ENCODE measurements at places on chromosomes 7 and 10.

DNA sequence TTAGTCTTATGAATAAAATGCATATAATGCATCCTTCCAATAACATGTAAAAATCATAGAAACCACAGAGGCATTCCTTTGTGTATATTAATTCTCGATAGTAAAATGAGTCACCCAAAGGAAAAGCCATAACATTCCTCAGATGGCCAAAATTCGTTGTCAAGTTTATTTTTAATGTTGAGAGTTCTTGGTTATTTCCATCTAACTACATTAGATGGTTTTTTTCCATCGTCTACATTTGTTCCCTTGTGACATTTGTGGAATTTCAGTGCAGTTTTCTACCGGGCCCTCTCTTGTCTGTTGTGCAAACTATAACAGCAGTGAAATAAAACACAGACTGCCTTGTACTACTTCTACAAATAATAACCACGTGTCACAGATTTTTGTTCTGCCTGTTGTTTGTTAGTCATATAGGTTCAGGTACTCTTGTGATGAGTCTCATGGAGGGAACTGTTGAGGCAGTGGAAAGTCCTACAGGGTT is 54.7 kb upstream of the CCAR1 start:
- DNase-seq, result no peak

GRCh38 chr10:53403688-53404087 is 631.1 kb upstream of the MBL2 start:
- DNase-seq, result no peak

- no peak for DNase-seq
These were observed 185.1 kb upstream of the KLF6 start for GRCh38 chr10:3969876-3970666.

- DNase-seq, result no peak
These were observed 118.8 kb downstream of the EBF3 start for GRCh38 chr10:129845111-129845753.

GRCh38 chr7:128876978-128877755 is 14.5 kb downstream of the ATP6V1F start:
- no peak for DNase-seq

- no peak for DNase-seq
These were observed 17.2 kb downstream of the WNT8B start for GRCh38 chr10:100480002-100480401.

DNA sequence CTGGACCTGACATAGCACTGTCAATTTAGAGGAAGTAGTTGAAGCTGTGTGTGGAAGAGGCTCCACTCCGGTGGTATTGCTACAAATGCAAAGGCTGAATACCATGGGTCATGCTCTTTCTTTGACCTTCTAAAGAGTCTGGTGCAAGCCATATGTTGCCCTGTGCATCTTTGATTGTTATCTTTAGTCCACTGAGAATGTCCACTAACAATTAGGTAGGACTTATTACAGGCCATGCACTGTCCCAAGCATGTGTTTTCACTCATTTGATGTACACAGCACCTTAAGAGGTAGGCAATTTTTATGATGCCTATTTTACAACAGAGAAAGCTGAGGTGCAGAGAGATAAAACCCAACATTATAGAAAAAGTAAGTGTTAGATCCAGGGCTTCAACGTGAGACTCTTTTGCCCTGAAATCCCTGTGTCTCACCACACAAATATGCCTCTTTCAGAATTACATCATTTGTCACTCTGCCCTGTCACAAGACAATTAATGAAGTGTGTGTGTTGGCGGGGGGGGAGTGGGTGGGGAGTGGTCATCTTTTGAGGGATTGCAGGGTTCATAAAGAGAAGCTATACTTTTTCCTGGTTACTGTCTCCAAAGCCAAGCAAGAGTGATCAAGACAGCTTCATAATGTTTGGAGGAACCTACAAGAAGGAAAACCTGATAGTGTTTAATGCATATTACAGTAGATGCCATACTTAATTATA is 637.6 kb upstream of the IGFBP3 start:
- no peak for DNase-seq

DNA sequence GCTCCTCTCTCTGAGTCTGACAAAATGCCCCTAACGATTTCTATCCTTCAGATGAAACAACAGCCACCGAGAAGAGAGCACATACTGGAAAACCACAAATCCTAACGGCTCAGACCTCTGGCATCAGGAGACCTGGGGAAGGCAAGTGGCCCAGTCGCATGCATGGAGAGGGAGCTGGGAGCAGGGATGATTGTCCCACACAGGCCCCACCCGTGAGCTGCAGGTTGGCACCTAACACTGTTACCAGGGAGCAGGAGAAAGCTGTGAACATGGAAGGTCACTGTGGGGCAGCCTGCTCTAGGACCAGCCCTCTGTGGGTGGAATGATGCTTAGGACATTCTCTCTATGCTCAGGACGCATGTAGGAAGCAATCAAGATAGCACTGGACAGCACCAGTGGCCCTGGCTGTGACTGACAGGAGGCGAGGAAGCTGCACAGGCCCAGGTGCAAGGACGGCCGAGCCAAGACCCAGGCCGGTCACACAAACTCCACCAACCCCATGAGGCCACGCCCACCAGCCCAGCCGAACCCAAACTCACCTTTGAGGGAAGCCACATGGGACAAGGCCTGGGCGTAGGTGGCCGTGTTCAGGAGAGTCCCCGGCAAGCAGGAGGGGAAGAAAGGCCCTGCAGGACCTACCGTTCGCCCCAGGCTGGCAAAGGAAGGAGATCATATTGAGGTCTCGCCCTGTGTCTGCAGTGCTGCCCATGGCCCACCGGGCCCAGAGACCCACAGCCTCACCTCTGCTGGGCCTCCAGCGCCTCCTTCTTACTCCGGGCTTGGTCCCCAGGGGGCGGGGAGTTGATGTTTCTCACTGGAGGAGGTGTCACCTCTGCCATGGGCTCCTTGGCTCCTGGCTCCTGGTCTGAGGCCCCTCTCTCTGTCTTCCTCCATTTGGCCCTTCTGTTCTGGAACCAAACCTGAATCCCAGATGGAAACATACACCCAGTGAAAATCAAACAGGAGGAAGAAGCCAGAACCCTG is 9.7 kb downstream of the DRGX start:
- no peak for DNase-seq

DNA sequence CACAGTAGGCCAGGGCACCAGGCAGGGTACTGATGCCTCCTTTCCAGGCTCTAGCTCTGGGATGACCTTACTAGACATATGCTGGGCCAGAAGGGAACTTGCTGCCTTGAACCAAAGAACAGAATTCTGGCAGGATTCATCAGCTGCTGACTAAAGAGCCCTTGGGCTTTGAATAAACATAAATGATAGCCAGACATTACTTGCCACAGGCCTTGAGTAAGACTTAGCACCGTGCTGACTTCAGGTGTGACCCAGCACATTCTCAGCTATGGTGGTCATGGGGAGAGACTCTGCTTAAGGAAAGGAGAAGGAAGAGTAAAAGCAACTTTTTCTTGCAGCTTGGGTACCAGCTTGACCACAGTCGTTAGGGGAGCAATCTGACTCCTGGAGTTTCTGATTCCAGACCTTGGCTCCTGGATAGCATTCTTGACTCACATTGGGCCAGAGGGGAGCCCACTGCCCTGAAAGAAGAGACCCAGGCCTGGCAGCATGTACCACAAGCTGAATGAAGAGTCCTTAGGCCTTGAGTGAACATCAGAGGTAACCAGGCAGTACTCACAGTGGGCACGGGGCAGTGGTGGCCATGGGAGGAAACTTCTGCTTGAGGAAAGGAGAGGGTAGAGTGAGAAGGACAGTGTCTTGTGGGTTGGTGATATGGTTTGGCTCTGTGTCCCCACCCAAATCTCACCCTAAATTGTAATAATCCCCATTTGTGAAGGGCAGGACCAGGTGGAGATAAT is 926.1 kb upstream of the SORCS1 start:
- DNase-seq, result no peak

GRCh38 chr10:30439931-30440330 is 5.9 kb downstream of the MAP3K8 start:
- no peak for DNase-seq

DNA sequence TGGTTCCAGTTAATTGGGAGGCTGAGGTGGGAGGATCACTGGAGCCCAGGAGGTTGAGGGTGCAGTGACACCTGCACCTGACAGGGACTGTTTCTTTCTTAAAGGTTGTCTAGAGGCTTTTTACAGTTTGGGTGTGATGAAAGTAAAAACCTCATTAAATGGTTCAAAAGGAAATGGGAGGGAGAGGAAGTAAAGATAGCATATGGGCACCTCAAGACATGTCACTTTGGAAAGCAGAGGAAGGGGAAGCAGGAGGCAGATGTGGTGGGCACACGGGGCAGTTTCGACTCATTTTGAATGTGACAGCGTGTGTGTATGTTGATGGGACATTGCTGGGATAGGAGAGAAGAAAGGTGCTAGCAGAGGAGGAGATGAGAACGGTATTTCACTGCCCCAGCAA is 203.1 kb downstream of the MLLT10 start:
- no peak for DNase-seq

- DNase-seq, result no peak
These were observed 241.9 kb downstream of the GLRX3 start for GRCh38 chr10:130377986-130378540.

DNA sequence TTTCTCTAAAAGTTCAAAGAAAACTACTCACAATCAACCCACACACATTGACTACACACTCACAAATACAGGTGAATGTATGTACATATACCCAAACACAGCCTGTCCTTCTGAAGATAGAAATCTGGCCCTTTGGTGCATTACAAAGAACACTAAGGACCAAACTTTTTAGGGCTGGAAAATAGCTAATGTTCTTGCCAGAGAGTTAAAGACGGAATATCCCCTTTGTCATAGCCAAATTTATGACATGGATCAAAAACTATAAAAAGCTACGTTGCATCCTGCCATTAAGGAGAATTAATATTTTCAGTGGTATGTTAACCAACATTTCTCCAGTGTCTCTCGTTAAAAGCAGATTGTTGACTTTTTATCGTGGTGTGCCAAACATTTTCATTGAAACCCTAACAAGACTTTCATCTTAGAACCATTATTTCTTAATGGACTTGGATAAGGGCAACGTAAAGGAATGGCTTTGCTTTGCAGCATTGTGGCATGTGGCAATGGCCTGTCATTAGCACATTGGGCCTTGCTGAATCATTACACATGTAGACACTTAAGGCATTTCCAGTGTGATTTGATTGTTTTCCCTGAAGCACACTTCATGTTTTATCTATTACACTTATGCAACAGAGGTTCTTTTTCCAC is 150.9 kb upstream of the MEOX2 start:
- DNase-seq, result no peak

GRCh38 chr10:116974456-116975005 is 30.5 kb downstream of the SHTN1 start:
- no peak for DNase-seq

DNA sequence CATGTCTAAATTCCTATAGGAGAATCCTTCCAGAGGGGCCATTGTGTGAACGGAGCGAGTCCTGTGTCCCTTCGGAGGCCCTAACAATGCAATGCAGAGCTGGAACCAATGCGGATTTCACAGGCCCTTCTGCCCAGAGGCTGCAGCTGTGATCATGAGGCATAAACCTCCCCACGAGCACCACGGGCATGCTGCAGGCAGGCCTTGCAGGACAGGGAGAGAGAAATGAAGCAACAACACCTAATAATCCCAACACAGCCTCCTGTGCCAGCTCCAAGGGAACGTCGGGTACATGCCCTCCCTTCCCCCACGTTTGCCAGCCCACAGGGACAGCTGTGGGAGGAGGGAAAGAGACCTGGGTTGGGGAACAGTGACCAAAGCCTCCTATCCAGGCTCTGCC is 74.4 kb downstream of the TNS3 start:
- no peak for DNase-seq

- DNase-seq, result no peak
These were observed 14.5 kb downstream of the WNT16 start for GRCh38 chr7:121343302-121343701.

- no peak for DNase-seq
These were observed 91.2 kb upstream of the CCZ1B start for GRCh38 chr7:6917258-6917657.

- DNase-seq, result no peak
These were observed 35.2 kb downstream of the CFAP58 start for GRCh38 chr10:104388830-104389229.

GRCh38 chr7:106538638-106539037 is 122.3 kb downstream of the CCDC71L start:
- no peak for DNase-seq

DNA sequence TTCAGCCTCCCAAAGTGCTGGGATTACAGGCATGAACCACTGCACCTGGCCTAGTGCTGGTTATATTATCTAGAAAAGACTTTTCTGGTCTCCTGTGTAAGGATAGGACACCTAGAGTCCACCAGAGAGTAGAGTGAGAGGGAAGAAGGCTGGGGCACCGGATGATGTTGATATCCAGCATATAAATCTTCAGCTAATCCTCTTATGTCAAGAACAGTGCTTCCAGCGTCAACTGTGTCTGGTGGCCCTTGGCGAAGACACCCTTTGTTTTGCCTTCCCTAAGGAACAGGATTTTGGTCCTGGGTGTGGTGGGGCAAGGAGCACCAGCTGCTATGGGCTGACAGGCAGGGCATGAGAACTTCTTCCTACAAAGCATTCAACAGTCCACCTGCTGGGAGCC is 16.3 kb upstream of the INMT start:
- DNase-seq, result no peak

DNA sequence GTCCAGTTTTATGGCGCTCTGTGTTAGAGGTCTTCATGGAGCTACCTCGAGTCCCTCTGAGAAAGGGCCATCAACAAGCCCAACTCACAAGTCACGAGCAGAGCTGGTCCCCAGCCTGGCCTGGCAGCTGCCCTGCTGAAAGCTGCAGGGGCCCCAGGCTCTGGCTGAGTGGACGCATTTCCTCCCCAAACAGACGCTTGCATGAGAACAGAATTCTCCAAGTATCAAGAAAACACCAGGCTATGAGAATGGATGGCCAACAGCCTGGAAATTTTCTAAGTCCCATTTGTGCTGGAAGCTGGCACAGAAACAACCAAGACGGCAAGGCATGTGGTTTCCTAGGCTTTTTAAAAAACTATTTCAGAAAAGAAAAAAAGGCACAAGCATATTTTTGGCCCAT is 114.8 kb downstream of the FAM53B start:
- no peak for DNase-seq

- no peak for DNase-seq
These were observed 165.4 kb upstream of the RNF32 start for GRCh38 chr7:156475179-156475578.

DNA sequence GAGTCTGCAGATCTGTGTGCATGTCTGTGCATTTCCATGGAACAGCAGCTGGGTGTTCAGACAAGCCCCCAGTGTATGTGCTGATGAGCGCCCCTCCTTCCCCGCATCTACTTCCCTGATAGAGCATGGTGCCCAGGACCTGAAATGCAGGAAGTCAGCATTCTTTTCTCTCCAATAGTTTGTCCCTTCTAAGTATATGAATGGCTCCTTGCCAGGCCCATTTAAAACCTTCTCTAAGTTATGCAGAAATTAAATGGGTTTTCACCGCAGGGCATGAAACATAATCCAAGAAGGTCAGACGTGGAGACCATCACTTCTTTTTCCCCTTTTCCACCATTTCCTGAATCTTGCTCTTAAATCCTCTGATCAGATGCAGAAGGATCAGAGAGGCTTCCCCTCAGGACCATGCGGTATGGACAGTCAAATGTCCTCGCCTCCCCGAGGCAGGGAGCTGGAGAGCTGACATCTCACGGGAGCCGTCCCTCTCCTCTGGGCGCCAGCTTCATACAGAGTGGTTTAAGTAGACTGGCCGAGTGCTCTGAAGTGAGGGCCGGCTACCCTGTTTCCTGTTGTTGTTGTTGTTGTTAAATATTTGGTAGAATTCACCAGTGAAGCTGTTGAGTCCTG is 155.3 kb downstream of the C10orf105 start:
- no peak for DNase-seq
